ENCODE measurements at places on chromosomes 7 and 10. TPM values are rescaled to one million over a fixed set of nuclear protein-coding genes. Genes with fewer than 3 reads are reported as not detected.
A peak's percentile ranks its signal among the peaks of the same experiment; 100 is the strongest.

- H3K36me3 ChIP-seq: no peaks in the 10 kb centered on the region
- DNase-seq: no peak
- H3K27ac ChIP-seq: peak overlapping the region; percentile 77
- H3K4me3 ChIP-seq: peak overlapping the region; percentile 88
- H3K27me3 ChIP-seq: no peaks in the 10 kb centered on the region
- no peaks in the 10 kb centered on the region for H3K4me1 ChIP-seq
These were observed 774 bp downstream of the PON2 start for GRCh38 chr7:95433952-95434556.

DNA sequence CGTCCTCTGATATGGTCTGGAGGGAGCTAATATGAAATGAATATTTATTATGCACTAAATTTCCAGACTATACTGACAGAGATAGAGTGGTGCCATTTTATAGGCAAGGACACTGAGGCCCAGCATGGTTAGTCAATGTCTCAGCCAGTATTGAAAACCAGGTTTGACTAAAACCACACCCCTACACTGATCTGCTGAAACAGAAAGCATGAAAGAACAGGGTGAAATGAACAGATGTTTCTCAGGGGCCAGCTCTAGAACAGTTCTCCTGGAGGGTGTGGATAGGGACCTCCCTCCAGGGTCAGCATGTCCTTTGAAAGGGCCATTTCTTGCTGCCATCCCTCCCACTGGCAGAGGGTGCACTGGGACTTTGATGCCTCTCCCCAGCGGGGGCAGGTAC lies 700.5 kb downstream of the GRID1 start:
- H3K36me3 ChIP-seq: no peaks in the 10 kb centered on the region
- no peaks in the 10 kb centered on the region for H3K4me1 ChIP-seq
- H3K27ac ChIP-seq: no peak overlapping the region
- no peak for DNase-seq
- no peaks in the 10 kb centered on the region for H3K27me3 ChIP-seq
- H3K4me3 ChIP-seq: no peak overlapping the region

- no peaks in the 10 kb centered on the region for H3K27me3 ChIP-seq
- no peaks in the 10 kb centered on the region for H3K4me1 ChIP-seq
These were observed 17.7 kb upstream of the SHH start for GRCh38 chr7:155829796-155830470.

DNA sequence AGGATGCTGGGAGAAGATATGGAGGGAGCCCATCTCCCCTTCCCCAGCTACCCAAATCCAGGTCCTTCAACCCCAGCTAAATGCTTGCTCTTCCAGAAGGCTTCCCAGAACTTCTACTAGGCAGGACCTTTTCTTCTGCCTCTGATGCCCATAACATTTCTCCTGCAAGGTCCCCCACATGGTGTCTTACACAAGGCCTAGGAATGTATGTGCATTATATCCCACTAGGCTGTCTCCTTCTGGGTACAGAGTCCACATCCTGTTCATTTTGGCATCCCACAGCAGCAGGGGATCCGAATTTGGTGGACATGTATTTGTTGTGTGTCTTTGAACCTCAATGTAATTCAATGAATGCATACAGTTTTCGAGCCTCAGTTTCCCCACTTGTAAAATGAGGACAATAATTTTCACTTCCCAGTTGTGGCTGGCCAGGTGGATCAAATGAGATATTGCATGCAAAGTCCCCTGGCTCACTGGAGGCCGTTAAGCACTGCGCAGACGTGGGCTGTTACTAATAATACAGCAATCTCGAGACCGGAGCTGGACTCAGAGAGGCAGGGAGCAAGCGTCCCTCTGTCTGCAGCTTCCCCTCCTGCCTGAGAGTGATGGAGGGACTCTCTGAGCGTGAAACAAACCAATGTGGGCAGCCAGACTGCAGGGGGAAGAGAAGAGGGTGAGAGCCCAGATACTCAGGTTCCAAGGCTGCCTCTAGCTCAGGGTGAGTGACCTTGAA lies 18.6 kb upstream of the YWHAG start:
- H3K4me1 ChIP-seq: peaks cover 35% of the 10 kb centered on the region
- H3K36me3 ChIP-seq: no peaks in the 10 kb centered on the region
- DNase-seq: peak; percentile 69
- H3K27ac ChIP-seq: peak overlapping the region; percentile 13
- no peak overlapping the region for H3K4me3 ChIP-seq

- H3K27ac ChIP-seq: no peak overlapping the region
- H3K27me3 ChIP-seq: no peaks in the 10 kb centered on the region
- H3K4me3 ChIP-seq: no peak overlapping the region
- peaks cover 11% of the 10 kb centered on the region for H3K4me1 ChIP-seq
These were observed 122.2 kb downstream of the KMT2E start for GRCh38 chr7:105136221-105136620.

- H3K4me3 ChIP-seq: no peak overlapping the region
- no peaks in the 10 kb centered on the region for H3K36me3 ChIP-seq
- peaks cover 60% of the 10 kb centered on the region for H3K4me1 ChIP-seq
- no peak for DNase-seq
- no peaks in the 10 kb centered on the region for H3K27me3 ChIP-seq
- peak overlapping the region; percentile 88 for H3K27ac ChIP-seq
These were observed 2.7 kb upstream of the ARHGAP22 start for GRCh38 chr10:48607356-48608278.

DNA sequence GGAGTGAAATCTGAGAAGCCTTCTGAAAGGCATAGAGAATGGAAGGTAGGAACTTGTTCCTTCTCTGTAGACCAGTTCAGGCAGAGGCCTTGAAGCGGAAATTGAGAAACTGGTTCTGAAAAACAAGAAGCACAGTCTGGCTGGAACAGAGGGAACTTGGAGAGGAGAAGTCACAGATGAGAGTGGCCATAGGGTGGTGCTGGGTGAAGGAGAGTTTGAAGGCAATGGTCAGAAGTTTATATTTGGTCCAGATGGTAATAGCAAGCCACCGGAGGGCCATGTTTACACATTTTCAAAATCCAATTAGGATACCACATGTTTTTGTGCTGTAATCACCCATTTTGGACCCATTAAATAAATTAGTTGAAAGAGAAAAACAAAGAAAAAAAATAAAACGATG lies 692.5 kb downstream of the INHBA start:
- peaks cover 26% of the 10 kb centered on the region for H3K4me1 ChIP-seq
- H3K27me3 ChIP-seq: no peaks in the 10 kb centered on the region
- H3K4me3 ChIP-seq: no peak overlapping the region
- H3K27ac ChIP-seq: no peak overlapping the region

DNA sequence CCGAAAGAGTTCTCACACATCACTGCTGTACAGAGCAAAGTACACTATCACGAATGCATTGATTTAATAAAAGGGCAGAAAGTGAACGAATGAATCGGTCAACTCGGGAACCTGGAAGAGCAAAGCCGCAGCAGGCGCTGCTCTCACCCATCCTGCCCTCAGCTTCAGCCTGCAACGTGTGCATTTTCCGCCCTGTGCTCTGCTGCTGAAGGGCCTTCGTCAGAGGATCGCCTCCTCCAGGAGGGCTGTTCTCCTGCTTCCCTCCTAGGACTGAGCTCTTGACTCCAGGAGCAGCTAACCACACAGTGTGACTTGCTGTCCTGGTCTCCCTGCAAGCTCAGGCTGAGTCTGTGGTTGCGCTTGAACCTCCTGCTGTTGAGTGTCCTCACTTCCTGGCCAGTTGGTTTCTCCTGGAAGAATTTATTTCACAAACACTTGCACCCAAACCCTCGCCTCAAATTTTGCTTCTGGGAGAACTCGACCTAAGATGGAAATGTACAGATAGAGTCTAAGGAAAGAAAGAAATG lies 473.0 kb upstream of the KLF6 start:
- H3K4me1 ChIP-seq: peaks cover 14% of the 10 kb centered on the region
- H3K4me3 ChIP-seq: no peak overlapping the region
- H3K36me3 ChIP-seq: no peaks in the 10 kb centered on the region

DNA sequence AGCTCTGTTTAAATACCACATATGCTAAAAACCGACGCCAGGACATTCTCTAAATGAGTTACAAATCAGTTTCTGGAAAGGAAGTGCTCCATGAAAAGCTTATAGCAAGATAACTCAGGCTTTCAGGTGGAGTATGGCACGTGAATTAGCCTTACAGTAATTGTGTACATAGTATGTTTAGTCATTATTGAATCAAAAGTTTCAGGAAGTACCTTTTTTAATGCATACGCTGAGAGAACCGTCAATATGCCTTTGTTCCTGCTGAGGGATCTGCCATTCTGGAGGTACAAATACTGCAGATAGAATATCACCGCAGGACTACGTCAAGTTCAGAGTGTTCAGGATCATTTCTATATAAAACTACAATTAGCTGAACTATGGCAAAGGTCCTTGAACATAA lies 45.7 kb downstream of the ANKMY2 start:
- H3K27ac ChIP-seq: no peak overlapping the region
- H3K36me3 ChIP-seq: peaks cover 36% of the 10 kb centered on the region
- H3K4me3 ChIP-seq: no peak overlapping the region
- DNase-seq: no peak
- no peaks in the 10 kb centered on the region for H3K27me3 ChIP-seq
- no peaks in the 10 kb centered on the region for H3K4me1 ChIP-seq

DNA sequence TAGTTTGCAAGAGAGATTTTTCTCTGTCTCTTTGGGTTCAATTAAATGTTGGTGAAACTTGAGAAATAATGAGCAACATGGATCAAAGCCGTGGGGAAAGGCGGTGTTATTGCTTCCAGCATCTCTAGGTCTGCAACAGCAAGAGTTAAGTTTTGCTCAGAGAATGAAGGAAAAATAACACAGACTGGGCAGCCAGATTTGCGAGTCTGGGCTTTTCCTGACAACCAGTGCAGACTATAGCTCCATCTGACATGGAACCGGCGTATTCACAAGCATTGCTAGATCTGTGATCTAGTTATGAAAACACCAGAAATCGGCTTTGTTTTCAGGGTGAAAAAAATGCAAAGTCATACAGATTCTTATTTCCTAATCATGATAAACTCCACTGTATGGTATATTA lies 110.4 kb downstream of the CAMK1D start:
- no peaks in the 10 kb centered on the region for H3K36me3 ChIP-seq
- H3K4me1 ChIP-seq: peaks cover 2% of the 10 kb centered on the region
- no peaks in the 10 kb centered on the region for H3K27me3 ChIP-seq
- no peak for DNase-seq
- H3K4me3 ChIP-seq: no peak overlapping the region

- peaks cover 17% of the 10 kb centered on the region for H3K4me1 ChIP-seq
- H3K27ac ChIP-seq: no peak overlapping the region
- H3K27me3 ChIP-seq: no peaks in the 10 kb centered on the region
- no peaks in the 10 kb centered on the region for H3K36me3 ChIP-seq
These were observed 27.7 kb downstream of the ZNF775 start for GRCh38 chr7:150406567-150407421.

- DNase-seq: no peak
- no peaks in the 10 kb centered on the region for H3K4me1 ChIP-seq
- peaks cover 33% of the 10 kb centered on the region for H3K27me3 ChIP-seq
- H3K36me3 ChIP-seq: no peaks in the 10 kb centered on the region
- H3K4me3 ChIP-seq: no peak overlapping the region
These were observed 30.6 kb upstream of the MYL10 start for GRCh38 chr7:101659706-101660105.

DNA sequence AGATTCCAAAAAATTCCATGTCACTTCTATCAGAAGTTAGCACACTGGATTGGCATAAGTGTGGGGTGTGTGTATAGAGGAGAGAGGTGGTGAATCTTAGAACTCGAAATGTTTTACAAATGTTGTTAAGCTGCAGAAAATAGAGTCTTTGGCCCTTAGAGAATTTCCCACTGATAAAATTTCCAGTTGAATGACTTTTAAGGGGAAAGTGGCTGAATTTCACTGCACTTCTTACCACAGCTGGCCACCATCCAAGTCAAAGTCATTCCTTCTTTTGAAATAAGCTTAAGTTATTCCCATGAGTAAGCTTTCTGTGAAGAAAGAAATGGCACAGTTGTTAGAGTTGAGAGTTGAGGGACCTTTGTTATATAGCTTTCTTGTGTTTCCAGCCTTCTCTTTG lies 13.9 kb downstream of the VCL start:
- peak; percentile 37 for DNase-seq
- peak overlapping the region; percentile 63 for H3K27ac ChIP-seq
- no peaks in the 10 kb centered on the region for H3K27me3 ChIP-seq
- peaks cover 25% of the 10 kb centered on the region for H3K36me3 ChIP-seq

GRCh38 chr10:116241085-116241484 lies 31.9 kb downstream of the GFRA1 start:
- H3K36me3 ChIP-seq: no peaks in the 10 kb centered on the region
- no peak overlapping the region for H3K4me3 ChIP-seq
- no peaks in the 10 kb centered on the region for H3K4me1 ChIP-seq
- H3K27ac ChIP-seq: no peak overlapping the region

The HNRNPF gene
- total RNA-seq: 221 TPM

The TRIM50 gene
- not detected for total RNA-seq

The CFAP70 gene
- total RNA-seq: 1.2 TPM

The VPS26A gene
- 41.3 TPM for total RNA-seq

Data from osteoblast (primary cell).